Endothelial cell (in vitro differentiated cells): ENCODE measurements at places on chromosomes 3 and 15.

GRCh38 chr3:135989242-135989641, 23.7 kb downstream of the PPP2R3A start:
- no peak for DNase-seq

GRCh38 chr3:195544230-195544536, 1.1 kb upstream of the PPP1R2 start:
- no peak for DNase-seq

DNA sequence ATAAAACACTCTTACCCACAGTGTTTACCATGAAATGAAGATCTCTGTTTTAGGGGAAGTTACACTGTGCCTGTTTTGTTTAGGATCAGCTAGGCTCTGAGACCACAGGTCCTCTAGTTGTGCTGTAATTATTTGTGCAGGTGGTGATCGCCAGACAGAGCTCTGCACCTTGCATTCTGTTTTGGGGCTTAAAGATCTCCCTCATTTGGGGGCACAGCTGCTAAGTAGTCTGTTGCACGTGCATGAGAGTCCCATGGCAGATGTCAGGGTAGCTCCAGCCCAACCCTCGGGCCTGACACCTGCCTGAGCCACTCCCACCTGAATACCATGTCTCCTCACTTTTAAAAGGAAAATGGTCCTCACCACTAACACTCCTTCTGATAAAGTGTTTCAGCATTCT, 12.4 kb downstream of the C3orf20 start:
- no peak for DNase-seq

DNA sequence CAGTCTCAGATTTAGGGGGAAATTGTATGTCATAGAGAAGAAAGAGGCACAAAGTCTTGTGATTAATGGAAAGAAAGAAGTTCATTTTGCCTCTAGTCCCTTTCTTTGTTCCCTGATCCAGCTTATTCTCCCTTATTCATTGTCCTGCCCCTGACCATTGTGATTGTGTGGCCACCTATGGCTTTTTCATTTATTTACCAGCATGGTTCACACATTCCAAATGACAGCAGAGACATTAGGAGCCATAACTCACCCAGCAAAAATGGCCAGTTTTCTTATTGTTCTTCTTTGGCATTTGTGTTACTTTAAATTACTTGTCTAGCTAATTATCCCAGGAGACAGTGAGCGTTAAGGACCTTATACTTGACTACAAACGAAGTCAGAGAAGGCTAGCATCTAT, 36.3 kb upstream of the SGO1 start:
- no peak for DNase-seq

GRCh38 chr15:63043335-63044076, 959 bp downstream of the TPM1 start:
- DNase-seq = peak; percentile 26

- no peak for DNase-seq
Observed at GRCh38 chr3:37492977-37493471, 318.6 kb upstream of the LRRFIP2 start.
